Progenitor cell of endocrine pancreas (in vitro differentiated cells): ENCODE measurements at places on chromosomes 3 and 15.
A peak's percentile ranks its signal among the peaks of the same experiment; 100 is the strongest.

DNA sequence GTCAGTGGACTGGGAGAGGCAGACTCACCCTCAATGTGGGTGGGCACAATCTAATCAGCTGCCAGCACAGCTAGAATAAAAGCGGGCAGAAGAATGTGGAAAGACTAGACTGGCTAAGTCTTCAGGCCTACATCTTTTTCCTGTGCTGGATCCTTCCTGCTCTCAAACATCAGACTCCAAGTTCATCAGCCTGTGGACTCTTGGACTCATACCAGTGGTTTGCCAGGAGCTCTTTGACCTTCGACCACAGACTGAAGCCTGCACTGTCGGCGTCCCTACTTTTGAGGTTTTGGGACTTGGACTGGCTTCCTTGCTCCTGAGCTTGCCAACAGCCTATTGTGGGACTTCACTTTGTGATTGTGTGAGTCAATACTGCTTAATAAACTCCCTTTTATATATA, 68.0 kb downstream of the CNTN3 start:
- DNase-seq, result no peak

- DNase-seq, result no peak
These were observed 267.8 kb upstream of the CNTN4 start for GRCh38 chr3:1830851-1831250.

GRCh38 chr15:59399465-59400102, 26.9 kb upstream of the MYO1E start:
- DNase-seq, result no peak

DNA sequence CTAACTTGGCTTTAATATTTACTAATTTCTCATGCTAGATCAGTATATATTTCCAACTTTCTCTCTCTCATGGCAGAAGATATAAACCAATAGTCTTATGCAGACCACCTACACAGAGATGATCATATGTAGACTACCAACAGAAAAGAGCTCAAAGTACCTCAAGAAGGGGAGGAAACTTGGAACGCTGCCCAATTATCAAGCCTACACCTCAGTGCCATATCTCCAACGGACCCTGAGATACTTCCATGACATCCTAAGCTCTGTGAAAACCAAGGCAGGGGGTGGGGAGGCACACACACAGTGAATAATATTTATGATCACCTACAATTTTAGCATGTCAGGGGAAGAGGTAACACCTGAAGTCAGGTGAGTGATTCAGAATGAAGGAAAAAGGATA, 100.6 kb downstream of the STAG1 start:
- no peak for DNase-seq

DNA sequence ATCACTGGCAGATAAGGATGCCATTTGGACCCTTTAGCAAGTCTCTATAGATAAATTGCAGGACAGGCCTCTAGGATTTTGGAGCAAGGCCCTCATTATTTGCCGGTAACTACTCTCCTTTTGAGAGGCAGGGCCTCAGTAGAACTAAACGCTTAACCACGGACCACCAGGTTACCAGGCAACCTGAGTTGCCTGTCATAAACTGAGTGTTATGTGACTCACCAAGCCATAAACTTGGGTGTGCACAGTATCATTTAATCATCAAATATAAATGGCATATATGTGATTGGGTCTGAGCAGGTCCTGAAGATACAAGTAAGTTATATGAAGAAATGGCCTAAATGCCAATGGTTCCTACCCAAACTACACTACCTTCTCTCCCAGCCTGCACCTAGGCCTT, 93.2 kb downstream of the BCHE start:
- DNase-seq, result no peak

DNA sequence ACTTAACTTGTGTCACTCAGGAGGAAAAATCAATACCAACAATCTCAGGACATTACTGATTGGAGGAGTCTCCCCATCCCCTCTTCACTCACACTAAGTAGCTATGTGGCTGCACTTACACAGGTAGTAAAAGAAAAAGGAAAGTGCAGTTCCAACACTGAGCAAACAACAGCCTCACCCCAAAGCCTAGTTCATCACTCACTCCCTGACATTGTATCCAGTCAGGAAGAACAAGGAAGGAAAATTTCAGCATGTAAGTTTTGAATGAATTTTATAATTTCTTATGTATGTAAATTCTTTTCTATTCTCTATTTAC, 273.4 kb downstream of the IGSF11 start:
- DNase-seq, result no peak

GRCh38 chr3:193869221-193870201, 266.4 kb upstream of the HES1 start:
- peak; percentile 24 for DNase-seq

DNA sequence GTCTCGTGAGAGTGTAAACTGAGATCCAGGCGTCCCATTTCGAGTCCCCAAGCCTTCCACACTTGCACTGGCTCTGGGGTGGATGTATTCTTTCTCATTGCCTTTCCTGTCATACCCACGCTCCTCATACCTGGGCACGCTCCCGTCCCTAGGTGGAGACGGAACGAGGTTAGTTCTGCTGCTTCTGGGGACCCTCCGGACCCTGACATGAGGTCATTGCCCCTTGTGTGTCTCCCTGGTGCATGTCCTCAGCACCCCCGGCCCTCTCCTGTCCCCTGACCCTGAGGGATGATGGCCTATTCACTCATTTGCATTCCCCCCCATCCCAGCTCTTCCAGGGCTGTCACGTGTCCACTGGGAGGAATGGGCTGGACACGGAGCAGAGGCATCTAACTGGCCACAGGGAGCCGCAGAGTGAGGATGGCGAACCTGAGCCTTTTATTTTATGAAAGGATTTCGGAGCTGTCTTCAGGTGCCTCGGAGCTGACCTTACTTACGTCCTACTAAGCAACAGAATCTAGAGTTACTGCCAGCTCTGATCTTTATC, 8.2 kb downstream of the NIPA1 start:
- no peak for DNase-seq

- no peak for DNase-seq
These were observed 52.9 kb downstream of the HERC2 start for GRCh38 chr15:28269097-28269496.

- DNase-seq, result no peak
These were observed 18.6 kb downstream of the LRRN1 start for GRCh38 chr3:3817865-3818264.
